Naive B cell (primary cell): ENCODE measurements at places on chromosomes 16 and 17. TPM values are rescaled to one million over a fixed set of nuclear protein-coding genes. Genes with fewer than 3 reads are reported as not detected.

- H3K4me3 ChIP-seq: peak overlapping the region; percentile 95
- H3K4me1 ChIP-seq: peaks cover 29% of the 10 kb centered on the region
- no peaks in the 10 kb centered on the region for H3K27me3 ChIP-seq
- H3K36me3 ChIP-seq: no peaks in the 10 kb centered on the region
- peak overlapping the region; percentile 97 for H3K27ac ChIP-seq
These were observed 367 bp downstream of the MGRN1 start for GRCh38 chr16:4624827-4625559.

DNA sequence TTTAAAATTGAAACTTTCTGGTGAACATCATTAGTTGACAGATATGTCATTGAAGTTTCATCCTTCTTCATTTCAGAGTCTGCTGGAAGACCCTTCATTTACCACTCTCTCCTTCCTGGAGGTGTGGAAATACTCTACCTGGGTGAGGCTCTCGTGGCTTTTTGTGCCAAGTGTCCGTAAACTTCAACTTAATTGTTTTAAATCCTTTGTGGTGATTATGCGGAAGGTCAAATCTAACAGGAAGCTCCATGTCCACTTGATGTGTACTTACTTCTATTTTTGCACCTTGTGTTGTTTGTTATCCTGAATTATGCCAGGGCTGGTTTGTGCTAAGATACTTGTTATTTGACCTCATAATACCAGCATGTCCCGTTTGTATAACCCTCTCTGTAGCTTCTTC, 129.2 kb downstream of the WWOX start:
- no peaks in the 10 kb centered on the region for H3K36me3 ChIP-seq
- H3K27ac ChIP-seq: no peak overlapping the region
- no peak for DNase-seq
- H3K4me3 ChIP-seq: no peak overlapping the region
- H3K4me1 ChIP-seq: no peaks in the 10 kb centered on the region

- H3K36me3 ChIP-seq: no peaks in the 10 kb centered on the region
- peaks cover 5% of the 10 kb centered on the region for H3K27me3 ChIP-seq
- H3K4me1 ChIP-seq: no peaks in the 10 kb centered on the region
- H3K4me3 ChIP-seq: no peak overlapping the region
- H3K27ac ChIP-seq: no peak overlapping the region
These were observed 23.6 kb downstream of the ADAD2 start for GRCh38 chr16:84214451-84215066.

Gene AATK
- not detected for polyA plus RNA-seq

DNA sequence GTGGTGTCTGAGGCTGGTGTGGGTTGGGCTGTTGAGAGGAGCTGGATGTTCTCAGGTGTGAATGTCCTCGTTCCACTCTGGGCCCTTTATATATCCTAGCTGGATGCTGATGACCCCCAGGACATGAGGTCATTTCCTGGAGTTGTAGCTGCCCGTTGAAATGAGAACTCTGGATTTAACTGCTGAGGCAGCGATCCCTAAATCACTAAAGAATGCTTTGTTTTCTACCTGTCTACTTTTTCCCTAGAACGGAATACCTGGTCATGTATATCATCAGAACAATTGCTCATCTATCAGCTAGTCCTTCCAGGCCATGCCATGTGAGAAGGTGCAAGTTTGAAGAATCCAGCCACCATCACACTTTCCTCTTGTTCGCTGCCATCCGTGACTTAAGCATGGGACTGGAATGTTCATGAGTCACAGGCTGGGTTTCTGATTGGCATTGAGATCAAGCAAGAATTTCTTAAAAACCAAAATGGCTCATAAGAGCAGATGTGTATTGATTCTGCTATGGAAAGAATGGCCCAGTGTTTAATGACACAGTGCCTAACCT, at the start of gene KRTAP2-3:
TSS of gene KRTAP2-3 (minus strand) at position 63 of the 553 bp plus-strand sequence. CDS start 64 bp downstream, outside the sequence.
- peaks cover 39% of the 10 kb centered on the region for H3K27me3 ChIP-seq
- no peak within 1 kb of the TSS for H3K27ac ChIP-seq
- DNase-seq: no peak
- no peaks in the 10 kb centered on the region for H3K36me3 ChIP-seq
- H3K4me3 ChIP-seq: no peak within 1 kb of the TSS

Gene ATP1B2
- polyA plus RNA-seq: 0.08 TPM

Gene SETD1A
- 2.8 TPM for polyA plus RNA-seq

DNA sequence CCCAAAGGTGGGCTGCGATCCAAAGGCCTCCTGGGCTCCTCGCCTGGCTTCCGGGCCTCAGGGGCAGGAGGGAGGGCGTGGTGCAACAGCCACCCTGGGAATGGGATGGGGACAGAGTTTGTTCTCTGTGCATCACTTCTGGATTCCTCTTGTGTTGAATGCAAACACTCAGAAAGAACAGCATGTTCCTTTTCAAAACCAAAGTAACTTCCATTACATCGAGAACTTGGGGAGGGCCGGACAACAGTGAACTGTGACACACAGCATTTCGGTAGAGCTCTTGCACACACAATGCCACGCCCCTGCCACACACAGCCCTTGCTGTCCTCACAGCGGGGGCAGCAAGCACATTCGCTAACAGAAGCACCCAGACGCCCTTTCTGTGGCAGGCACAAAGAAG, 36.1 kb upstream of the FASN start:
- no peak overlapping the region for H3K4me3 ChIP-seq
- H3K4me1 ChIP-seq: no peaks in the 10 kb centered on the region

DNA sequence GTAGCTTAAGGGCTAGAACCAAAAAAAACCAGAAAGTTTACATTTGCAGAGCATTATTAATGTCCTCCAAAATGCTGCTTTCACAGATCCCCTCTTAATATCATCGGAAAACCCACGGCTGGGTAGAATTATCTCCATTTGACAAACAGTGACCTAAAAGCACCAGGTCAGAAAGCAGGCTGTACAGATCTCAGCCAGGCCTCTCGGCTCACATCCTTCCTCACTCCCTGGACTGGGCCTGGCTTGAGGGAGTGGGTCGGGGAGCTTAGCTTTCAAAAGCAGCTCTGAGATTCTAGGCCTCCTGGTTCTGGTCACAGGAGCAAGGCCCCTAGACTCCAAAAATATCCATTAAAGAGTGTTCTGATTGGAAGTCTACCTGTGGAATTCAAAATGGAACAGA, 9.1 kb upstream of the SLC12A3 start:
- H3K27me3 ChIP-seq: no peaks in the 10 kb centered on the region
- peaks cover 16% of the 10 kb centered on the region for H3K4me1 ChIP-seq
- H3K4me3 ChIP-seq: no peak overlapping the region
- DNase-seq: no peak
- H3K36me3 ChIP-seq: no peaks in the 10 kb centered on the region

DNA sequence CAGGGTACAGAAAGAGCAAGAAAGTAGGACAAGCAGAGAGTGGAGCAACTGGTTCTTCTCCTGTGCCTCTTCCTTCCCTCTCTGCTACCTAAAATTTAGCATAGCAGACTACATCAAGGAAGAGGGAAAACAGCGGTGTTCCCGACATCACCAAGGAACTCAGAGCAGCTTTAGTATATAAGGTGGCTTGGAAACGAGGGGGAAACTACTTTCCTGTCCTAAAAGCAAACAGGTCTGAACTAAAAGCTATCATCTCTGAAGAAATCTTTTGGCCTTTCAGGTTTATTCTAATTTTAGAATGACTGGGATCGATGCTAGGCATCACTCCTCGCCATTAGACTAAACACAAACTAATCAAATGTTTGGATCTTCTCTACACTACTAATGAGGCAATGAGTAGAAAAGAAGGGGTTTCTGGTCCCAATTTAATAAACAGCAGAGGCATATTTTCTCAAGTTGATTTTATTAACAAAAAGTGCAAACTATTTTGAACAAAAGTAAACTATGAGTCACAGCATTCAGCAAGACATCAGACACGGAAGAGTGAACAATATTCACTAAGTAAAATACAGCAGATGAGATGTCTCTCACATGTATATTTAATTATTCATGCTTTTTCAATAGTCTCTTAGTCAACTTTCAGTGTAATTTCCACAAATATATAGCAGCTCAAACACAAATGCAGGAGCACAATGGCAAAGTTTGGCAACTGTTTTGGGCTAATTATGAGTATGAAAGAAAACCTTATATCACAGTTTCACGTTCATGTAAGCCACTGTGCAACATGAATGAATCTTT, 108.7 kb downstream of the TRIM37 start:
- H3K27me3 ChIP-seq: no peaks in the 10 kb centered on the region
- peaks cover 7% of the 10 kb centered on the region for H3K4me1 ChIP-seq
- DNase-seq: no peak

Gene KCNH4
- 0.09 TPM for polyA plus RNA-seq

DNA sequence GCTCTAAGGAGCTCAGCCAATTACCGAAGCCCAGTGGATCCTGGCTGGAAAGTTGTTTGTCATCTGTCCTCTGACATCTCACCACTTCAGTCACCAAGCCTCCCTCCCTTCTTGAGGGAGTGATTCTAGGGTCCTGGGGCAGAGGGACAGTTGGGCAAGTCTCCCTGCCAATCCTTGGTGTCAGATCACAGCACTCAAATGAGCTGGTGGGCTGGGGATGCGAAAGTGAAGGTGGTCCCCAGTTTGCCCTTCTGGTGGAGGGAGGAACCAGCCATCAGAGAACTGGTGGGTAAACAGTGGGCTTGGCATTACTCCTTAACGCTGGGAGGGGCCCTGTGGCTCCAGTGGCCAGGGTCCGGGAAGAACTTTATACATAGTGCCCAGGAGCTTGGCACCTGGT, 4.4 kb upstream of the CALB2 start:
- H3K36me3 ChIP-seq: peaks cover 4% of the 10 kb centered on the region
- DNase-seq: no peak
- H3K4me3 ChIP-seq: no peak overlapping the region
- no peak overlapping the region for H3K27ac ChIP-seq
- H3K27me3 ChIP-seq: peaks cover 11% of the 10 kb centered on the region
- no peaks in the 10 kb centered on the region for H3K4me1 ChIP-seq

Gene YPEL2
- polyA plus RNA-seq: 32.5 TPM

DNA sequence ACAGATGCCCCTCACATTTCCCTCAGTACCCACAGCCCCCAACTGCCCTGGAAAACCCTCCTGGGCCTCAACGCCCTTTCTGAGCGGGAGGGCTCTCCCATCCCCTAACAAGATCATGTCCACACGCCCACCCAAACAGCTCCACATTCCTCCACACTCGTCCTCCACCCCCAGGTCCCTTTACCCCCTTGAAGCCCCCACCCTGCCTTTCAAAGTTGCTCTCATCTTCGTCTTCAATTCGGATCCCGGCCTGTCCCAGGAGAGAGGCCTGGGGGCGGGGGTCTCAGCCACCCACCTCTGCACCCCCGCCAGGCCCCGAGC, 14.3 kb downstream of the HOXB4 start:
- H3K27ac ChIP-seq: no peak overlapping the region
- no peak for DNase-seq
- no peaks in the 10 kb centered on the region for H3K36me3 ChIP-seq
- H3K4me1 ChIP-seq: peaks cover 7% of the 10 kb centered on the region
- H3K27me3 ChIP-seq: peaks cover 43% of the 10 kb centered on the region

- H3K4me1 ChIP-seq: no peaks in the 10 kb centered on the region
- DNase-seq: no peak
- H3K27ac ChIP-seq: no peak overlapping the region
- H3K27me3 ChIP-seq: peaks cover 8% of the 10 kb centered on the region
These were observed 431.8 kb downstream of the PMP22 start for GRCh38 chr17:14833201-14833785.

Gene CES4A
- polyA plus RNA-seq: 1.5 TPM

Gene PYY
- polyA plus RNA-seq: not detected

Gene TEX19
- polyA plus RNA-seq: not detected

GRCh38 chr16:80778703-80779102, 25.7 kb downstream of the CDYL2 start:
- no peak overlapping the region for H3K4me3 ChIP-seq
- H3K36me3 ChIP-seq: peaks cover 18% of the 10 kb centered on the region
- H3K27me3 ChIP-seq: no peaks in the 10 kb centered on the region
- H3K27ac ChIP-seq: no peak overlapping the region

DNA sequence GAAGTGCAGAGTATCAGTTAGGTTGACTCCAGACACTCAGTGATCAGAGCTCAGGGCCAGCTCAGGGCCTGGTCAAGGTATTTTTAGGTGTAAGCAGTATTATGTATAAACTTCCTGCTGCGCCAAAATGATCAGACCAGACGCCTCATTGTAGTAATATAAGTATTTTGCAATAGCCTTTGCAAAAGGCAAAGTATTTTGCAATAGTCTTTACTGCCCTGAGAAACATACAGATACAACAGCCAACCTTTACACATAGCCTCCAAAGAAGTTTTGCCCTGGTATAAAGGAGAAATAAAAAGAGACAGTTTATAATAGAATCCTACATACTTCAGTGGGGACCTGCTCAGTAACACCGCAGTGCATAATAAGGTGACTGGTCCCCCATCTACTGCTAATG, 333.0 kb upstream of the EEF2KMT start:
- no peak for DNase-seq
- H3K27ac ChIP-seq: no peak overlapping the region
- no peak overlapping the region for H3K4me3 ChIP-seq
- no peaks in the 10 kb centered on the region for H3K36me3 ChIP-seq
- peaks cover 1% of the 10 kb centered on the region for H3K27me3 ChIP-seq

Gene UNC45B
- not detected for polyA plus RNA-seq

Gene SCGB1C2
- not detected for polyA plus RNA-seq

Gene CHST4
- not detected for polyA plus RNA-seq

DNA sequence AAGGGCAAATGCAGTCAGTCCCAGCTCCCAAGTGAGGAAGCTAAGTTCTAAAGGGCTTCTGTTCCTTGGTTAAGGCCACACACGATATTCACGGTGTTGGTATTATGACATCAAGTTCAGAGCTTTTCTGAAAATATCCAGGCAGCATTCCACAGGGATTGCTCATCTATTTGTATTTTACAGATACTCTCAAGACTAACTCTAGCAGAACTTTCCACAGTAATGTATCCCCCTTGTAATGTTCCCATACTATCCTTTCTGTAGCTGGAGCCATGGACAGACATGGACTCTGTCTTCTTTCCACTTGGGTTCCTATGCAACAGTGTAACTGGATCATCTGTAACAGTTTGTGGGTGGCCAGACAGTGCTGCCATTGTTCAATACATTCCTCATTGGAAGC, 13.5 kb downstream of the SDR42E1 start:
- no peak overlapping the region for H3K4me3 ChIP-seq
- no peak overlapping the region for H3K27ac ChIP-seq
- peaks cover 14% of the 10 kb centered on the region for H3K36me3 ChIP-seq
- no peaks in the 10 kb centered on the region for H3K27me3 ChIP-seq
- no peaks in the 10 kb centered on the region for H3K4me1 ChIP-seq

- peaks cover 17% of the 10 kb centered on the region for H3K4me1 ChIP-seq
- H3K4me3 ChIP-seq: no peak overlapping the region
- DNase-seq: no peak
- H3K27ac ChIP-seq: no peak overlapping the region
These were observed 16.9 kb downstream of the GRIN2C start for GRCh38 chr17:74842599-74843351.

Gene PRCD
- 34.0 TPM for polyA plus RNA-seq

- H3K36me3 ChIP-seq: no peaks in the 10 kb centered on the region
- H3K4me3 ChIP-seq: no peak overlapping the region
- DNase-seq: no peak
- no peak overlapping the region for H3K27ac ChIP-seq
These were observed 6.4 kb downstream of the NGFR start for GRCh38 chr17:49501496-49501895.

Gene PRDM7
- polyA plus RNA-seq: not detected

Gene TNS4
- not detected for polyA plus RNA-seq
